Urinary bladder (tissue), 4 donors: ENCODE measurements at places on chromosomes 7 and 10. TPM values are rescaled to one million over a fixed set of nuclear protein-coding genes. Genes with fewer than 3 reads are reported as not detected.

Gene PKD2L1
- not detected for total RNA-seq

Gene AGR2
- 88.3 TPM for total RNA-seq

DNA sequence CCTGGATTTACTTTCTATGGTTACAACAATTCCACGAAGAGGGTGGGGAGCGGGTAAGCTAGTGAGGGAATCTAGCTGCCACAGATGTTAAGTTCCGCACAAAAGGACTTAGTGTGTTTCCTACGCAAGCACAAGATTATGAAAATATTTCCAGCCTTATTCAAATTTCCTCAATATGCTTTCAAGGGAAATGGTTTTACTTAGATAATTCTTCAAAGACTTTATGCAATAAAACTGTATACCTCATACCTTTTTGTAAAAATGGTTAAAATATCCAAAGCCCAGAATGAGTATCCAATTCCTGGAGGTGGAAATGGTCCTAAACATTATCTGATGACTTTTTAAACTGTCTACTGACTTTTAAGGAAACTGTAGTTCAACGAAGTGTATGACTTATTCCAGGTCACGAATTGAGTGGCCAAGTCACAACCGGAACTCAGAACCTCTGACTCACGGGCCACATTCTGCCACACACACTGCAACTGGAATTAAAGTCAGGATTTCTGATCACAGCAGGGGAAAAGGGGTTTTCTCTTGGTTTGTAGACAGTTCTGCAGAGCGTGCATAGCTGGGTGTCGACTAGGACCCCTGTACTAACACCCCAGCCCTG lies 20.2 kb upstream of the INSIG1 start:
- DNase-seq = no peak

DNA sequence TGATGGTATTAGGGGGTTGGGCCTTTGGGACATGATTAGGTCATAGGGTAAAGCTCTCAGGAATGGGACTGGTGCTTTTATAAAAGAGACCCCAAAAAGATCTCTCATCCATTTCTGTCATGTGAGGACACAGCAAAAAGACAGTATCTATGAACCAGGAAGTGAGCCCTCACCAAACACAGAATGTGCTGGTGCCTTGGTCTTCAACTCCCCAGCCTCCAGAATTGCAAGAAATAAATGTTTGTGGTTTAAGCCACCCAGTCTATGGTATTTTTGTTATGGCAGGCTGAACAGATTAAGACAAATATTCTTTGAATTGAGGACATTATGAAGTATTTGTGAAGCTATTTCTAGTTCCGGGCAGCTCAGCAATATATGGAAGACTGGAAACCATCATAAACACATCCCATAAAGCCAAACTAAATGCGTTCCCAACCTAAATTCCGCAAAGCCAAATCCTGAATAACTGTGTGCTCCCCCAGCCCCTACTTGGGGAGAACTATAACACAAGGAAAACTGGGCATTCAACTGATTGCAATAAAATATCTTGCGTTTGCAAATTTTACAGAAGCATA lies 153.7 kb downstream of the GALNT17 start:
- DNase-seq = no peak

DNA sequence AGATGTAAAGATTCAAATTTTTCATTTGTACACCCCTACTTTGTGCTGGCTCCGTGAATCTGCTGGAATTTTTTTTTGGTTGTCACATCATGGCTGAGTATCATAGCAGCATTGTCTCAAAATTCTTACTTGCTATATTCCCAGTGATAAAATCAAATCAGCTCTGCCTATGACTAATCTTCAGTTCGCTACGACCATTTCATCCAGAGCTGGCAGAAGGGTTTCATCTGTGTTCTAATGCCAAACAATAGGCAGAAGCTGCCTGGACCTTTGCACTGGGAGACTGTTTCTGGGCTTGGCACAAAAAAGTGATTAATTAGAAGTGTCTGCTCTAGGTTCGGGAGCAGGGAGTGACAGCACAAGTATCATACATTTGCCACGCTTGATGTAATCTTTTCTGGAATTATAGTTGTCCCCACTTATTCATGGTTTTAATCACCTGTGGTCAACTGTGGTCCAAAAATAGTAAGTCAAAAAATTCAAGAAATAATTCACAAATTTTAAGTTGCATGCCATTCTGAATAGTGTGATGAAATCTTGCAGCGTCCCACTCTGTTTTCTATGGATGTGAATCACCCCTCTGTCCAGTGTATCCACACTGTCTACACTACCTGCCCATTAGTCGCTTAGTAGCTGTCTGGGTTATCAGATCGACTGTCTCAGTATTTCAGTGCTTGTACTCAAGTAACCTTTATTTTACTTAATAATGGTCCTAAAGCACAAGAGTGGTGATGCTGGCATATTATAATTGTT lies 120.5 kb upstream of the IMMP2L start:
- DNase-seq = no peak
